Stimulated activated CD8-positive, alpha-beta memory T cell treated with anti-CD3 and anti-CD28 coated beads, Interleukin-15, amount 100 ng/mL, for 24 hours (primary cell): ENCODE measurements at places on chromosomes 2 and 18.

- DNase-seq, result no peak
These were observed 132.4 kb downstream of the TXNL1 start for GRCh38 chr18:56505971-56506370.

GRCh38 chr2:104788742-104789455 lies 65.0 kb upstream of the POU3F3 start:
- no peak for DNase-seq

GRCh38 chr2:135174810-135175093 lies 122.7 kb downstream of the RAB3GAP1 start:
- DNase-seq, result no peak

DNA sequence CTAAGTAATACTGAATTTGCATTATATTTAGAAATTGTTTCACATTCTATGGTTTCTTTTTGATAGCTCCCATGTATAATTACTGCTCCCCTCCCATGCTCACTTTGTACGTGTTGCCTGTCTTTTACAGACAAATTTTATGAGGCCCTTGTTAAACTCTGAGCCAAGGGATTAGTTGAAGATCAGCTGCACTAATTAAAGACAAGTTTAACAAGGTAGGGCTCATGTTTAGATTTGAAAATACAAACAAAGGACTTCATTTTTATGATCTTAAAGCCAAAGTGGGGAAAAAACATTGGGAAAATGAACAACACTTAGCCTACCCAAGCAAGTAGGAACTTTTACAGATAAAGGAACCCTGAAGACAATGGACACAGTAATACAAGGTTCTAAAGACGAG lies 46.2 kb downstream of the ARHGAP28 start:
- no peak for DNase-seq

- no peak for DNase-seq
These were observed 1.4 kb downstream of the DNAJC10 start for GRCh38 chr2:182717416-182717815.
